ENCODE measurements at places on chromosomes 16 and 17. TPM values are rescaled to one million over a fixed set of nuclear protein-coding genes. Genes with fewer than 3 reads are reported as not detected.
A peak's percentile ranks its signal among the peaks of the same experiment; 100 is the strongest.

ARHGAP44 gene
- total RNA-seq, result 23.8 TPM

- H3K27me3 ChIP-seq, result peaks cover 95% of the 10 kb centered on the region
- peak; percentile 39 for DNase-seq
- peak overlapping the region; percentile 49 for H3K4me3 ChIP-seq
- peaks cover 44% of the 10 kb centered on the region for H3K4me1 ChIP-seq
- H3K36me3 ChIP-seq, result no peaks in the 10 kb centered on the region
Observed at GRCh38 chr17:61400066-61400716, 548 bp downstream of the TBX2 start.

- no peak overlapping the region for H3K27ac ChIP-seq
- no peaks in the 10 kb centered on the region for H3K27me3 ChIP-seq
- H3K4me3 ChIP-seq, result no peak overlapping the region
- peaks cover 7% of the 10 kb centered on the region for H3K4me1 ChIP-seq
- H3K36me3 ChIP-seq, result peaks cover 13% of the 10 kb centered on the region
Observed at GRCh38 chr16:13702614-13703013, 217.3 kb upstream of the ERCC4 start.

- DNase-seq, result no peak
- no peak overlapping the region for H3K27ac ChIP-seq
- H3K36me3 ChIP-seq, result no peaks in the 10 kb centered on the region
- no peaks in the 10 kb centered on the region for H3K27me3 ChIP-seq
- H3K4me3 ChIP-seq, result no peak overlapping the region
- H3K4me1 ChIP-seq, result peaks cover 3% of the 10 kb centered on the region
Observed at GRCh38 chr16:26454102-26454501, 612.6 kb upstream of the C16orf82 start.

DNA sequence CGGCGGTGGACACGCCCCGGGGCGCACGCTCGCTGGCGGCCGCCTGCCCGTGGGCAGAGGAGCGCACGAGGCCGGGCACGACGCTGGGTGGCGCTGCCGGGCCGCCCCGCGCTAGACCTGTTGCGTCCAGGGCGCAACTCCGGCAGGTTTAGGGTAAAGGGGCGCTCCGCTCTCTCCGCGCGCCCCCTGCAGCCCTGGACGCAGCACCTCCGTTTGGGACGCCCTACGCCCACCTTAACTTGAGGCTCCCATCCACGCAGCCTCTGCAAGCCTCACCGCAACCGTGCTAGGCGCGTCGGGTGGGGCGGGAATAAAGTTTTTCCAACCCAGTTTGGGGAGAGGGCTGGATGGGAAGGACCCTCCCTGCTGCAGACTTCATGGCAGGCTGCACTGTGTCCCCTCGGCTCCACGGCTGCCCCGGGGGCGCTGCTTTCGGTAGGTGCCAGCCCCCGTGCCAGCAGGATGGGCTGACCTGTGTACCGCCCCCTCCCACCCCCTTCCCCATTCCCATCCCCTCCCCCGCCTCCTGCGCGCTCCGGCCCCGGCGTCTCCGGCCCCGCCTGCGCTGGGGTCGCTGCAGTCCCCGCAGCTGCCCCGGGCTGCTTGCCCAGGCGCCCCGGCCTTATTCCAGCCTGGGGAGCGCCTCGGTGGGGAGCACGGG lies at the start of gene SYT17:
SYT17 (plus strand) TSS at position 531 of the 661 bp plus-strand sequence. CDS start 407 bp downstream, outside the sequence.
- H3K36me3 ChIP-seq, result no peaks in the 10 kb centered on the region
- H3K27ac ChIP-seq, result no peak within 1 kb of the TSS
- H3K27me3 ChIP-seq, result peaks cover 19% of the 10 kb centered on the region
- DNase-seq, result peak; percentile 81

- DNase-seq, result no peak
- peaks cover 54% of the 10 kb centered on the region for H3K4me1 ChIP-seq
- no peaks in the 10 kb centered on the region for H3K36me3 ChIP-seq
- no peaks in the 10 kb centered on the region for H3K27me3 ChIP-seq
Observed at GRCh38 chr16:17364319-17365210, 106.2 kb downstream of the XYLT1 start.

KRT27 gene
- not detected for total RNA-seq

DNA sequence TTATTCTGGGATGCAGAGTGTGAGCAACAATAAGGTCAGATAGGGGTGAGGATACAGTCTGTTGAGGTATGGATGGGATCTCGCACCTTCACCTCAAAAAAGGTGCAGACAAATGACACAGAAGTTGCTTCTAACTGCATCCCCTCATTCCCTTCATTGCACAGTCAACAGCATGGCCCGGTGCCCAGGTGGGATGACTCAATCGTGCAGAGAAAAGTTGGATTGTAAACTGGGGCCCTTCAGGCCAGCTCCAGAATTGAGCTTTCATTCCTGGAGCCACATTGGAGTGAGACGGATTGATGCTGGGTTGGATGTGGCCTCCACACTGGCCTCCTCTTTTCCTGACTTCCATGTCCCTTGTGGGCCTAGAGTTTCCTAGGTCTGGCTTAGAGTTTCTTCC lies 977.4 kb downstream of the KCNJ18 start:
- H3K27ac ChIP-seq, result no peak overlapping the region
- no peak overlapping the region for H3K4me3 ChIP-seq
- no peaks in the 10 kb centered on the region for H3K4me1 ChIP-seq
- H3K36me3 ChIP-seq, result peaks cover 70% of the 10 kb centered on the region

FBXL16 gene
- total RNA-seq, result 22.7 TPM

ADAM11 gene
- 4.1 TPM for total RNA-seq

KRT39 gene
- total RNA-seq, result not detected

DNA sequence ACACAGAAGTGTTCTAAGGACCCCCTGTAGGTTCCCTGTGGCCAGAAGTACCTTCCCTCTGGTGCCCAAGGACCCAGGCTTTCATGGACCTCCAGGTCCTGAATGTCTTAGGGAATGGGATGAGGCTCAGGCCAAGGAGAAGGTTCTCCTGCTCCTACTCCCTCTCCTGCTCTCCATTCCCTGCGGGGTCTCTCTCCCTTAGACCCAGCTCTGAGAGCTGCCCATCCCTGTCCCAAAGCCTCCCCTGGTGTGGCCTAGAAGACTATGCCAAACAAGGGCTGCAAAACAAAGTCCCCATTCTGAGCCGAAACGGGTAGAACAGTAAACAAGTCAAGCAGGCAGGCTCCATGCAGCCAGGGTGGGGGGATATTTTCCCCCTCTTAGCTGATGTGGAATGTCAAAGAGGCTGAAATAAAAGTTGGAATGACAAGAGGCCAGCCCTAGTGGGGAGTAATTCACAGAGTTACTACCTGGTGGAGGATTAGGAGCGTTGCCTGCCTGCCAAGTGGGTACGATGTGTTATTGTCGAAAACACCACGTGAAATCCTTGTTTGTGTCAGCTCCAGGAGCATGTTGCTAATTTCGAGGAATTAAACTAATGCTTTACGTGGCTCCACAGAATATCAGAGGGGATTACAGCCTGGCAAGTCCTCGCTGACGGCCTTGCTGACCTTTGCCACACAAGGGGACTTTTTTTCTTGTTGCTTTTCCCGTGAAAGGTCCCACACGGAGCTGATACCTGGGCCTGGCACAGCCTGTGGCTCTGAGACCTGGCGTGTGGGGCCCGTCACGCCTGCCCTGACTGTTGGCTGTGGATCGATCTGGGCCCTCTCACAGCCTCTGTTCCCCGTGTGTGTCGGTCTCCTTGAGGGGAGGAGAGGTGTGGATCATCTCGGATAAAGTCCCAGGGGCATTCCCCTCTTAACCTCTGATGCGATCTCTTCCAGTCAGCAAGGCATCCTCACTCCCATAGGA lies 2.9 kb downstream of the WFIKKN2 start:
- DNase-seq, result no peak
- H3K4me3 ChIP-seq, result no peak overlapping the region
- no peaks in the 10 kb centered on the region for H3K36me3 ChIP-seq
- no peaks in the 10 kb centered on the region for H3K27me3 ChIP-seq
- peaks cover 24% of the 10 kb centered on the region for H3K4me1 ChIP-seq

DNA sequence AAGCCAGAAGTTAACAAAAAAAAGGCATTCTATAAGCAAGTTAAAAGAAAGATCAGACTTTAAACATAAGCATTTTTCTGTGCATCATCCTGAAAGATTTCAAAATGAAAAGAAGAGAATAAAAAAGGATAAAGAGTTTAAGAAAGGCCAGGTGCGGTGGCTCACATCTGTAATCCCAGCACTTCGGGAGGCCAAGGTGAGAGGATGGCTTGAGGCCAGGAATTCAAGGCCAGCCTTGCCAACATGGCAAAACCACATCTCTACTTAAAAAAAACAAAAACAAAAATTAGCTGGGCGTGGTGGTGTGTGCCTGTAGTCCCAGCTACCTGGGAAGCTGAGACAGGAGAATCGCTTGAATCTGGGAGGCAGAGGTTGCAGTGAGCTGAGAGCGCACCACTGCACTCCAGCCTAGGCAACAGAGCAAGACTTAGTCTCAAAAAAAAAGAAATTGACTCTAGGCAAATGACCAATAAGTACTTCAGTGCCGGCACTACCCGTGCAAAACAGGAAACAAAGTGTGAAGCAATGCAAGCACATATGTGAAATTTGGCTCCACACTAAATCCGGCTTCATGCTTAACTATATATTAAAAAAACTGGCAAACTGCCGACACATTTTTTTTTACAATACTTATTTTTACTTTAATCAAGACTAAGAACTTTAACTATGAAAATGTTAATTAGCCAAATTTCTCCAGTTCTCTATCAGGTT lies 83.2 kb upstream of the C17orf78 start:
- H3K27me3 ChIP-seq, result no peaks in the 10 kb centered on the region
- no peaks in the 10 kb centered on the region for H3K36me3 ChIP-seq
- no peak for DNase-seq
- no peak overlapping the region for H3K4me3 ChIP-seq

GRCh38 chr17:74798239-74798707 lies 22.1 kb upstream of the NAT9 start:
- H3K36me3 ChIP-seq, result peaks cover 15% of the 10 kb centered on the region
- H3K27me3 ChIP-seq, result no peaks in the 10 kb centered on the region
- H3K4me1 ChIP-seq, result no peaks in the 10 kb centered on the region
- no peak overlapping the region for H3K4me3 ChIP-seq

ANKRD40CL gene
- total RNA-seq, result not detected

DNAAF1 gene
- 0.62 TPM for total RNA-seq

DNA sequence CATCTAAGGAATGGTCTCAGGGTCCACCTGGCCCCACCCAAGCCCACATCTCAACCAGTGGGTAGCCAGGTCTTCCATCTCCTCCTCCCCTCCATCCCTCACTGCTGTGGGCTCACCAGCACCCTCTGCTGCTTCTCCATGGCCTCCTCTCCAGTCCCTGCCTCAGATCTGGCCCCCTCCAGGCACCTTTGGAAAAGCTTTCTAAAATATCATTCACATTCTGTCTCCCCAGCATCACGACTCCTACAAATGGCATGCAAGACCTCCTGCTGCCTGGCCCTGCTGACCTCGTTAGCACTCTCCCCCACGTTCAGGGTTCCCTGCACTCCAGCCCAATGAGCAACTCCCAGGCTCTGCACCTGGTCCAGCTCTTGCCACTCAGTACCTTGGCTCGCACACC lies 13.7 kb downstream of the GLP2R start:
- no peaks in the 10 kb centered on the region for H3K36me3 ChIP-seq
- H3K4me1 ChIP-seq, result peaks cover 21% of the 10 kb centered on the region
- H3K4me3 ChIP-seq, result no peak overlapping the region
- peaks cover 14% of the 10 kb centered on the region for H3K27me3 ChIP-seq

GRCh38 chr17:66981983-66982508 lies 17.5 kb downstream of the CACNG4 start:
- no peaks in the 10 kb centered on the region for H3K36me3 ChIP-seq
- no peak for DNase-seq
- peaks cover 3% of the 10 kb centered on the region for H3K27me3 ChIP-seq
- H3K4me1 ChIP-seq, result peaks cover 5% of the 10 kb centered on the region

DNA sequence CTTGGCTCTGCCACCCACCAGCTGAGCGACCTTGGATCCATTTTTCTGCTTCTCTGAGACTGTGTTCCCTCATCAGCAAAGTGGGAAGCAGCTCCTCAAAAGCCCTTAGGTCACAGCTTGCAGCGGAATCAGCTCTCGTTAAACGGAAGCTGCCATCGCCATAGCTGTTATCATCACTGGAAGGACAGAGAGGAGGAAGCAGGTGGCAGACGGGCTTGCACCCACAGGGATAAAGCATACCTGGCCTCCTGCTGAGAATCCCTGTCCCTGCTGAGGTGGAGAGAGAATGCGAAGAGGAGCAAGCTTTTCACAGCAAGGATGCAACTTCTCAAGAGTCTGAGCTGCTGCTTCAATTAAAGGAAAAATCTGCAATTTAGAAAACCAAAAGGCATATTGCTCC lies 106.6 kb downstream of the CLEC16A start:
- H3K4me3 ChIP-seq, result no peak overlapping the region
- peaks cover 23% of the 10 kb centered on the region for H3K4me1 ChIP-seq
- no peaks in the 10 kb centered on the region for H3K36me3 ChIP-seq
- no peak for DNase-seq

DNA sequence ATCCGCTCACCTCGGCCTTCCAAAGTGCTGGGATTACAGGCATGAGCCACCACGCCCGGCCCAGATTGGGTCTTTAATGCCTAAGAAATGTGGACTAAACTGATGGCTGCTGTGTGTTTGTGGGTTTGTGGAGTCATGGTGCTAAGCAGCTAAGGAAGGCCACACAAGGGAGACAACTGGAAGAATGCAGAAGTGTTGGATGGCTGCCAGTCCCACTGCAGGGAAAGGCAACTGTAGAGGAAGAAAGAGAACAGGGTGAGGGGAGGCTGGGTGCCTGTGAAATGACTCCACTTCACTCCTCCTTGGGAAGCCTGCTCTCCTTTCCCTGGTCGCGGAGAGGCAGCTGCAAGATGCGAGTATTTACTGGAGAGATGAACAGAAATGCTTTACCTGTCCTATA lies 23.5 kb upstream of the SIAH1 start:
- no peaks in the 10 kb centered on the region for H3K27me3 ChIP-seq
- no peak overlapping the region for H3K27ac ChIP-seq
- H3K4me1 ChIP-seq, result peaks cover 15% of the 10 kb centered on the region
- DNase-seq, result no peak
- no peak overlapping the region for H3K4me3 ChIP-seq

GRCh38 chr17:13599864-13600263 lies 1.9 kb downstream of the HS3ST3A1 start:
- H3K4me3 ChIP-seq, result peak overlapping the region; percentile 64
- no peaks in the 10 kb centered on the region for H3K36me3 ChIP-seq
- peaks cover 42% of the 10 kb centered on the region for H3K4me1 ChIP-seq
- no peak overlapping the region for H3K27ac ChIP-seq
- DNase-seq, result no peak

DNA sequence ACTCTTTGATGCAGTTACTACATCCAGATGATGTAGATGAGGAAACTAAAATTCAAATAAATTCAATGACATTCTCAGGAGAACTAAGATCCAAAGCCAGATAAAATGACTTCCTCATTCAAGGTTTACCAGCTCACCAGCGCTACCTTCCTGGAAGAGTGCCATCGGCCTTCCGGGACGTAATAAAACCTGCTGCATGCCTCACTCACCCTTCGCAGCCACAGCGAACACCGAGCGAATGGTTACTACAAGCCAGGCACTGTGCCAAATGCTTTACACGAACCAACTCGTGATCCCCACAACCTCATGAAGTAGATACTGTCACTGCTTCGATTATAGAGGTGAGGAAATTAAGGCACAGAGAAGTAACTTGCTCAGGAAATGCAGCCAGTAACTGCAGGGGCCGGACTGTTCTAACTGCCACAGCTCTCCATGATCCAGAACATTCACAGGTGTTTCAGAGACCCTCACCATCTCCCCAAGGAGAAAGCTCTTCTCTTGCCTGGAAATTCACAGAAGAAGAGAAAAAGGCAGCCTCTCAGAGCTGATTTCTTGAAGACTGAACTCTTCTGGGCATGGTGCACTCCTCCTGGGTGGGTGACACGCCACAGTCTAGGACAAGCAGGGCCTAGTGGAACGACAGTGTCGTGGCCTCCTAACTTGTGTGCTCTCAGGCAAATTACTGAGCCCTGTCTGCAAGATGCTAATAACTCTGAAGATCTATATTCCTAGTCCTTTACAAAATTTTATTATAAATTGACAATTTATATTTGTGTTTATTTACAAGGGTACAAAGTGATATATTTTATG lies 46.8 kb downstream of the HIC1 start:
- no peaks in the 10 kb centered on the region for H3K27me3 ChIP-seq
- H3K4me3 ChIP-seq, result no peak overlapping the region
- H3K36me3 ChIP-seq, result no peaks in the 10 kb centered on the region

- peak overlapping the region; percentile 74 for H3K27ac ChIP-seq
- H3K4me1 ChIP-seq, result no peaks in the 10 kb centered on the region
- no peak overlapping the region for H3K4me3 ChIP-seq
Observed at GRCh38 chr16:22321340-22322001, 24.3 kb downstream of the POLR3E start.
